Activated CD8-positive, alpha-beta memory T cell treated with anti-CD3 and anti-CD28 coated beads for 4 hours (primary cell): ENCODE measurements at places on chromosomes 3 and 15.

DNA sequence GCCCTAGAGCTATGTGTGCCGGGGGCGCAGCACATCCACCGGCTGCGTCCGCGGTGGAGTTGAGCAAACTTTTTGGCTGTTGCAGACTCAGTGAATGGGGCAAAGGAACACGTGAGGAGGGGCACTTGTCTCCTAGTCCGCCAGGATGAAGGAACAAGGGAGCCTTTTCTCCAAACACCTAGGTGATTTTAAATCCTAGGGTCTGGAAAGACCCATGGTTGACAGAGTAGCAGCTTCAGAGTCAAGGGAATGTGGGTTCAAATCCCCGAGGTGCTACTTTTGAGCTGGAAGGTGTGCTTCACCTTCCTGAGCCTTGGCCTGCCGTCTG is 648 bp downstream of the ACAN start:
- DNase-seq, result no peak

GRCh38 chr3:10777627-10778026 is 38.4 kb upstream of the SLC6A11 start:
- DNase-seq, result no peak

DNA sequence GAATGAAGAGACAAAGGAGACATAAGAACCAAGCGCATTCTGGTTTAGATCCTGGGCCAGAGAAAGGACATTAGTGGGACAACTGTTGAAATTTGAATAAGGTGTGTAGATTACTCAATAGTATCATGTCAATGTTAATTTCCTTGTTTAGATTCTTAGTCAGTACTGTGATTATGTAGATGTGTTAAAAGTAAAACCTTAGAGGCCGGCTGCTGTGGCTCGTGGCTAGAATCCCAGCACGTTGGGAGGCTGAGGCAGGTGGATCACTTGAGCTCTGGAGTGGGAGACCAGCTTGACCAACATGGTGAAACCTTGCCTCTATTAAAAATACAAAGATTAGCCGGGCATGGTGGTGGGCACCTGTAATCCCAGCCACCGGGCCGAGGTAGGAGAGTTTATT is 26.7 kb downstream of the CYP8B1 start:
- no peak for DNase-seq

GRCh38 chr15:33357845-33358244 is 47.1 kb downstream of the RYR3 start:
- DNase-seq, result no peak

- no peak for DNase-seq
Measured at GRCh38 chr15:59221511-59222505, 15.2 kb downstream of the LDHAL6B start.

GRCh38 chr3:58241306-58242044 is 3.9 kb downstream of the ABHD6 start:
- DNase-seq, result no peak

- no peak for DNase-seq
Measured at GRCh38 chr3:139532976-139533375, 6.6 kb downstream of the RBP1 start.

GRCh38 chr3:9721700-9722060 is 9.9 kb upstream of the BRPF1 start:
- no peak for DNase-seq

DNA sequence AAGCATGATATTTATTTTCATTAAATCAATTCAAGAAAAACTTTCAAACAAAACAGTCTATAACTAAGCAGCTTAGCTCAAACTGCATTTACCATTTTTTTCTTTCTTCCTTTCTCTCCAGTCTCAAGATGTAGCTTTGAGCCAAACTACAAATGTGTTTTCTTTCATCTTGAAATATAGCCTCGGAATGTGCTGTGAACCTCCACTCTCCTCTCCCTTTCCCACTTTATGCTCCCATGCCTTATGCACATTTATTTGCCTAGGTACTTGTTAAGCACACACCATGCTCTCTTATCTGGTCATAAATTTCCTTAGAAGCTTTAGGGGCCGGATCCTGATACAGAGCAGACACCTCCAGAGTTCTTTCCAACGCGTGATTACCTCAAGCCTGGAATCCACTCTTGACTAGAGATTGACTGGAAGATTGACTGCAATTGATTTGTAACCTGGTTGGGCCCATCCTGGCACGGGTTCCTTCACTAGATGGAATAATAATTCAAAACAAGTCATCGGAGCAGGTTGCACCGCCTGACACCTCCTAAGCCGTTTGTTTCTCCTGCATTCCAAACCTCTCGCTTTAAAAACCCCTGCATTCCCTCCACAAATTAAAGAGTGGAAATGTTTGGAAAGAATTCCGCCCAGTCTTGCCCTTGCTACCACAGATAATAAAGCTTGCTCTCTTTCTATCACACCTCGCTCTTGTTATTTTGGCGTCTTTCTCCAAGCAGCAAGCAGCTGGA is 344.7 kb downstream of the CHL1 start:
- DNase-seq, result no peak

- DNase-seq, result no peak
Measured at GRCh38 chr3:105997800-105998526, 129.2 kb upstream of the CBLB start.

GRCh38 chr3:186236357-186237020 is 125.5 kb downstream of the DGKG start:
- DNase-seq, result no peak

- no peak for DNase-seq
Measured at GRCh38 chr3:45345846-45346580, 42.4 kb upstream of the LARS2 start.

- DNase-seq, result no peak
Measured at GRCh38 chr15:42825599-42825998, 88.7 kb upstream of the CDAN1 start.

- DNase-seq, result no peak
Measured at GRCh38 chr3:188179006-188179966, 25.3 kb downstream of the LPP start.

DNA sequence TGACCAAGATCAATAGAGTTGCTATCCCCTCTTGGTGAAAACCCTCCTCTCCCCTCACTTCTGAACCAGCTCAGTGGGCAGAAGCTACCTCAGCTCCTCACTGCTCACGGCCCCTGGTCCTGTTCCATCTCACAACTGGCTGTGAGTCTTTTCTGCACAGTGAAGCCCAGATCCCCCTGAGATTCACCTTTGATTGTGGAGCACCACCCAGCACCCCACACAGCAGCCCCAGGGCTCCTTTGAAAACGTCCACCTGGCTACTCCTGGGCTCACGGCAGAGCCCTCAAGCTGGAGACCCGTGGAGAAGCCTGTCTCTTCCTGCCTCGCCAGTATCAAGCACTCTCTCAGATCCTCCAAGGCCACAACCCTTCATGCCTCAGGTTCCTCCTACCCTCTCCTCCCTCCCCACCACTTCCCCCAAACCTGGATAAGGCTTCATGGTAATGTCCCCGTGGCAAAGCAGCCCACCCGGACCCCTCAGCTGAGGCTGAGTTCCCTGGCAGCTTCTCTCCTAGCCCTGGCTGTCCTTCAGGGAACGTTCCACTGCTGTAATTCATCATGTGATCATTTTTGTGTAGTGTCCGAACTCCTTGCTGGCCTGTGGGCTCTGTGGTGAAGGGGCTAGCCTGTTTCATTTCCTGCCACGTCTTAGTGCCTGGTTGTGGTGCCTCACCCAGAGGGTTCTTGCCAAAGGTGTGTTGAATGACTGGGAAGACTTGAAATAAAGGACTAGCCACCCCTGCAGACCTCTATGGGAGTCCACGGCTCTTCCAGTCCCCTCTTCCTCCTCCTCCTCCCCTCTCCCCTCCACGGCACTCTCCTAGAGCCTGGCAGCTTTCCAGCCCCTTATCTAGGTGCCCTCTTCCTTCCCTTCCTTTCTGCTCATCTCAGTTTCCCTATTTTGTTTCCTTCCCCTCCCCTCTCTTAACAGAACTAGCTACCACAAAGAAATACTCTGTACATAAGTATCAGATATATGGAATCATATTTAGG is 44.5 kb downstream of the KY start:
- no peak for DNase-seq

- DNase-seq, result no peak
Measured at GRCh38 chr3:8727605-8728512, 5.7 kb upstream of the CAV3 start.

DNA sequence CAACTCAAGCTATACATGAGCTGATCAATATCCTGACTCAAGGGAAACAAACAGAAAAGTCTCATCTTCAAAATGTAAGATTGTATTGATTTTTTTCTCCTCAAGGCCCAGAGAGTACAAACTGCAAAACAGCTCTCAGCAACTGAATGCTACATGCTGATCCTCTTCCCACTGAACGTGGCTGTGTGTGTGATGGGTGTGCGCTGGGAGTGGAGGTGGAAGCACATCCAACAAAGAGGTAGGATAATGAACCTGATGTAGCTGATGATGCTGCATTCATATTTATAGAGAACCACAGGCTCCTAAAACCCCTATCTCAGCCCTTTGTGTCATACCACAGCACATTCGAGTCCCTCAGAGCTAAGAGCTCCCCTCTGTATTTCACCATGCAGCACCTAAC is 56.8 kb downstream of the GABRB3 start:
- no peak for DNase-seq

DNA sequence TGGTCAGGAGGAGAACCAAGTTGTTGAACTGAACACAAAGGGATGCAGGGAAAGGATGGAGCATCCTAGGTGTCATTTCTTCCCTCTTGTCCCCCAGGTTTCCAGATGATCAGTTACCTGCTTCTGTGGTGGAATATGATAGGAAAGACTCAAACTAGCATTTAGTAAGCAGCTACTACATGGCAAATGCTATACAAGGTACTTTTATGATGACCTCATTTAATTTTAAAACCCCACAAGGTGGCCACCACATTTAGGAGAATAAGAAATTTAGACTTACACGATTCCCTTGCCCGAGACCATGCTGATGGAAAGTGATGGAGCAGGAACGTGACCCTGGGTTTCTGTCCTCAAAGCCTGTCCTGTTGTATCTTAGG is 40.9 kb downstream of the CCR4 start:
- DNase-seq, result no peak

DNA sequence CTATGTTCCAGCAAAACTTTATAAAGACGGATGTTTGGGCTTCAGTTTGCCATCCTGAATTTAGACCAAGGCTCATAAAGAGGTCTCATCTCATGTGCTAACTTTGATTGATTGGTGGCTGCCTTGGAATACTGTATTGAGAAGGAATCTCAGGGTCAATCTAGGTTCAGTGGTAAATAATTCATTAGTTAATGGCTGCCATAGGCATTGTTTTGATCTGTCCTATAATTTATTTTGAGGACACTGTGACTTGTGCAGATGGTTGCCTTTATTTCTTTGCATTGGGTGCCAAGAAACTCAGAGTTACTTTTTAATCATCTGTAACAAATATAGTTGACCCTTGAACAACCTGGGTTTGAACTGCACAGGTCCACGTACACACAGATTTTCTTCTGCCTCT is 159.8 kb downstream of the B3GALNT1 start:
- DNase-seq, result no peak

GRCh38 chr15:95448531-95449229 is 881.8 kb upstream of the NR2F2 start:
- DNase-seq, result no peak

- DNase-seq, result no peak
Measured at GRCh38 chr3:170477395-170477794, 58.7 kb downstream of the CLDN11 start.

DNA sequence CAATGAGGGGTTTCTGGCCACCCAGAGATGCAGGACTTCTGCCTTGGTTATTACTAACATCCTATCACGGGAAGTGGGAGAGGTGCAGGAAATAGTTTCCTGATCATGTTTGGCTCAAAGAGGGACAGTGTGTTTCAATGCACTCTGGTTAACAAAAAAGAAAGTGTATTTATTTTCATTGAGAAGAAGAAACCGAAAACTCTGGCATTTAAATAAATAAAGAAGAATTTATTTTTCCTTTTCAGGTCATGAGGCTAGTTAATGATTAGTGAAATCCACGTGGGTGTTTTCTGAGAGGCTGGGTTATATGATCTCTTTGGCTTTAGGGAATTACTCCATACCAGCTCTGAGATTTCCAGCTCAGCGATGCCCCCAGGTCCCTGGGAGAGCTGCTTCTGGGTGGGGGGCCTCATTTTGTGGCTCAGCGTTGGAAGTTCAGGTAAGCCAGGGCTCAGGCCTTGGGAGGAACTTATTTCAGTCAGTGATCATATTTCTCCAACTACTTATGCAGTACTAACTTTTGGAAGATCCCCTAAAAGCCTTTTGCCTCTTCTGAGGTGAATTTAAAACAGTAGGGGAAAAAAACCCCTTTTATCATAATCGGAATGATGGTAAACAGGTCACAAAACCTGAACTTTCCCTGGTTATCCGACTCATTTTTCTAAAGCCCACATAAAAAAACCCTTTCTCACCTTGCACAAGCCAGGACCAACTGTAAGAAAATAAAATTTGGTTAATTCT is at the start of gene PLA1A:
Gene PLA1A, plus strand, starts transcription at position 338 of the 741 bp plus-strand sequence. Its CDS starts 29 bp downstream, at position 367.
- no peak for DNase-seq

GRCh38 chr3:195098741-195099525 is 172.0 kb downstream of the XXYLT1 start:
- no peak for DNase-seq

DNA sequence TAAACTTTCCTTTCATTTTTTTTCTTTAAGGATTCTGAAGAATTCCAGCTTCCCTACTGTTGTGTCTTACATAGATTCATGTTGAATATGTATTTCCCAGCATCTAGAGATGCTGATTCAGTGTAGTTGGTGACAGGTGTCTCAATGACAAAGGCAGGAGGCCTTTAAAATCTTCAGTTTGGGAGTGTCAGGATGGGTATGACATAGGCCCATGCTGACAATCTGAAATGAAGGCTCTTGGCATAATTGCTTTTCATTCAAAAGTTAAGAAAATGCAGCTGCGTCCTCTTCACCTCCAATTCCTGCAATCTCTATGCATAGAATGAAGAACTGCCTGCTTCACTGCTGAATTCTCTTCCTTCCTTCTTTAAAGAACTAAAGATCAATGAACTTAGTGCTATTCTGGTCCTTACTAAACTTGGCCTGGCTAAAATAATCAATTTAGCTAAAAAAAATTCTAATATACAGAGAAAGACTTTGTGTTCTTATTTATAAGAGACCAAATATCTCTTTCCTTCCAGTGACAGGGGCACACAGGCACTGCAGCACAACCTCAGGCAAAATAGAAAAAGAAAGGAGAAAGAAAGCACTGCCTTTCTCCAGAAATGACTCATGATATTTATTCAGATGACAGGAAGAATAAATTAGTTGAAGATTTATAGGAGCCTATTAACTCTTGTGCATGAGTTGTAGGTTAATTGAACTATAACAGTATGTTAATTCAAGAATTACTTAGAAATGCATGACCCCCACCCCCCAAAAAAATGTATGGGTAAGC is 152.6 kb upstream of the GBE1 start:
- no peak for DNase-seq
